ENCODE measurements at places on chromosomes 2 and 18. TPM values are rescaled to one million over a fixed set of nuclear protein-coding genes. Genes with fewer than 3 reads are reported as not detected.
A peak's percentile ranks its signal among the peaks of the same experiment; 100 is the strongest.

GRCh38 chr18:4750393-4751346 lies 295.6 kb upstream of the DLGAP1 start:
- no peaks in the 10 kb centered on the region for H3K27me3 ChIP-seq
- peaks cover 3% of the 10 kb centered on the region for H3K36me3 ChIP-seq
- H3K4me1 ChIP-seq = no peaks in the 10 kb centered on the region
- DNase-seq = no peak

GRCh38 chr2:147456779-147457178 lies 388.1 kb upstream of the ACVR2A start:
- H3K27ac ChIP-seq = no peak overlapping the region
- no peaks in the 10 kb centered on the region for H3K36me3 ChIP-seq
- H3K4me1 ChIP-seq = peaks cover 5% of the 10 kb centered on the region
- peaks cover 4% of the 10 kb centered on the region for H3K27me3 ChIP-seq

GRCh38 chr18:78160961-78161656 lies 818.5 kb upstream of the SALL3 start:
- no peaks in the 10 kb centered on the region for H3K36me3 ChIP-seq
- H3K27ac ChIP-seq = no peak overlapping the region
- no peaks in the 10 kb centered on the region for H3K27me3 ChIP-seq
- no peaks in the 10 kb centered on the region for H3K4me1 ChIP-seq
- H3K4me3 ChIP-seq = no peak overlapping the region

DNA sequence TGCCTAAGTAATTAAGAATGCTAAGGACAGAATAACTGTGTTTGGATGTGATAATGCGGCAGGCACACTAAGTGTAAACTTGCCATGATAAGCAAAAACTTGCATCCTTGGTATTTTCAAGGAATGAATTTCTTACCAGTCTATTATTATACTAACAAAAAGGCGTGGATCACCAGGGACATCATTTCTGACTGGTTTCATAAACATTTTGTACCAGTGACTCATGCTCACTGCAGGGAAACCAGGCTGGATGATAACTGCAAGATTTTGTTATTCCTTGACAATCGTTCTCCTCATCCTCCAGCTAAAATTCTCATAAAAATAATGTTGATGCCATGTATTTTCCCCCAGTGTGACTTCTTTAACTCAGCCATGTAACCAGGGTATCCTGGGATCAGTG lies 289.5 kb downstream of the CDCA7 start:
- no peaks in the 10 kb centered on the region for H3K27me3 ChIP-seq
- no peaks in the 10 kb centered on the region for H3K36me3 ChIP-seq
- no peak overlapping the region for H3K27ac ChIP-seq
- DNase-seq = no peak

- no peaks in the 10 kb centered on the region for H3K27me3 ChIP-seq
- H3K4me3 ChIP-seq = no peak overlapping the region
- H3K36me3 ChIP-seq = no peaks in the 10 kb centered on the region
- no peak overlapping the region for H3K27ac ChIP-seq
- no peaks in the 10 kb centered on the region for H3K4me1 ChIP-seq
These were observed 192.2 kb downstream of the ZNF385B start for GRCh38 chr2:179669196-179669595.

DNA sequence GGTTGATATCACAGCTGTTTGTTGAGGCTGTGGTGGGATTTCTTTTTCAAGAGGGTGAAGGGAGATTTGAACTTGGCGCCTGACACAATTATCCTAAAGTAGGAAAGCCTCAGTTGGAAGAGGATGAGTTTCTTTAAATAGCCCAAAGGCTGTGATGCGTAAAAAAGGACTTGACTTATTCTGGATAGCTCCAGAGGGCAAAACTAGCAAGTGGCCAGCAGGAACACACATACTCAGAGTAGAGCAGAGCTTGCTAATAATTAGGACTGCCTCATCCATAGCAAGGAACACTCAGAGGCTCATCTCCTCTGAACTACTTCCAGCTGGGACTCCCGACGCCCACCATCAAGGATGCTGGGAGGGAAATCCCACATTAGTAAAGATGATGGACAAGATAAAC lies 74.0 kb downstream of the AFF3 start:
- H3K27me3 ChIP-seq = no peaks in the 10 kb centered on the region
- peaks cover 8% of the 10 kb centered on the region for H3K36me3 ChIP-seq
- DNase-seq = no peak
- H3K4me1 ChIP-seq = peaks cover 13% of the 10 kb centered on the region

DNA sequence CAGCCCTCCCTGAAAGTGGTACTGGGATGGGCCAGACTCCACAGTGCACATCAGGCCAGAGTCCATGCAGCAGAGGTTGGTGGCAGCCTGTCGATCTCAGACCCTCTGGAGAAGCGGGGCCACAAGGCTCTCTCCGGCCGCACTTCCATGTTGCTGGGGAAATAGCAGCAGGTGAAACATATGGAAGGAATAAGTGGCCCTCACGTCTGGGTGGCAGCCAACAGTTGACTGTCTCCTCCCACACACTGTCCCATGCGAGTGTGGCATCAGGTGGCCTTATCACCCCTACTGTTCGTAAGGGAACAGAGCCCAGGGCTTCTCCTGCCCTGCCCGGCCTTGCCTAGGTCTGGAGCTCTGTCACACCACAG lies 58.1 kb upstream of the FOSL2 start:
- no peaks in the 10 kb centered on the region for H3K27me3 ChIP-seq
- H3K4me3 ChIP-seq = no peak overlapping the region
- H3K36me3 ChIP-seq = no peaks in the 10 kb centered on the region

DNA sequence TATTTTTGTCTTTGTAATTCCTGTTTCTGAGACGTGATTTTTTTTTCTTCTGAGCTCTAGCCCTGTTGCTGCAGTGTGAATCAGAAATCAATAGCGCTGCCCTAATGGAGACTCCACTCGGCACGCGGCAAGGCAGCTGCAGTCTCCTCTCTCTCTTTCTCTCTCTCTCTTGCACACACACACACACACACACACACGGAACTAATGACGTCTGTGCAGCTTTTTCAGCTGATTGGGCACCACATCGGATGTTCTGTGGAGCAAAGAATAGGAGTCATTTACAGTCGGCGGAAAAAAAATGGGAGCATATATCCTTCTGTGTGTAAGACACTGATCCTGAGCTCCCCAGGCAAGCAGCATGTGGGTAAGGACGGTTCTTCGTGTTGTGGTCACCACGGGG lies 2.0 kb upstream of the MYT1L start:
- H3K27me3 ChIP-seq = peaks cover 47% of the 10 kb centered on the region
- DNase-seq = no peak
- peaks cover 3% of the 10 kb centered on the region for H3K36me3 ChIP-seq
- no peak overlapping the region for H3K4me3 ChIP-seq
- peaks cover 16% of the 10 kb centered on the region for H3K4me1 ChIP-seq

DNA sequence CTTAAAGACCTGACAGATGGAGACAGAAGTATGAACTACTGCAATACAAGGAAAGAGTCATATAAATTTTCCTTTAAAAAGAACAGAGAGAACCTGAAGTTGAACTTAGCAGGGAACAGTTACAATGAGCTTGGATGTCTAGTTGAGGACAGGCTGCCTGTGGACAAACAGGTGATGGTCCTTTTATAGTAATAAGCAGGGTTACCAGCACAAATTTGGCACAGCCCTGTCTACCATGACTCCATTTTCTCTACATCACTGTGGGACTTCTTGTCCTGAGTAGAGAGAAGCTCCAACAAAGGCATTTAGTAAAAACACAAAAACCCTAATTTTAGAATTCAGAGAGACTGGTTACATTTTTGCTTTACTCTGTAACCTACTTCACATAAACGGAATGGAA lies 448.1 kb downstream of the PLCL1 start:
- H3K36me3 ChIP-seq = no peaks in the 10 kb centered on the region
- H3K27ac ChIP-seq = no peak overlapping the region
- H3K4me3 ChIP-seq = no peak overlapping the region

DNA sequence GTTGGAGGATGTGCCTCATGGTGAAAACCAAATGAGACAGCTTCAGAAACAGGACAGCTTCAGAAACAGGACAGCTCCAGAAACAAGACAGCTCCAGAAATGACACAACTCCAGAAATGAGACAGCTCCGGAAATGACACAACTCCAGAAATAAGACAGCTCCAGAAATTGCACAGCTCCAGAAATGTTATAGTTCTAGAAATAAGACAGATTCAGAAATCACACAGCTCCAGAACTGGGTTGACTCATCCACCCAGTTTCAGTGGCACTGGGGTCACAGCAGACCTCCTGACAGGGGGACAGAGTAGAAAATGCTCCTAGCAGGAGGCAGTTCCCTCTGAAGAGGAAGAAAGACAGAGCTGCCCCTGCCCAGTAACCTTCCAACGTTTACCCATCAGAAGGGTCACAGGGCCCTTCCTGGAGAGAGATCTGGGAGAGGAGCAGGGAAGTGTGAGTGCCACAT lies 26.9 kb upstream of the COL6A3 start:
- H3K4me1 ChIP-seq = peaks cover 8% of the 10 kb centered on the region
- no peaks in the 10 kb centered on the region for H3K36me3 ChIP-seq
- H3K27ac ChIP-seq = no peak overlapping the region
- H3K27me3 ChIP-seq = peaks cover 3% of the 10 kb centered on the region
- no peak overlapping the region for H3K4me3 ChIP-seq

- no peaks in the 10 kb centered on the region for H3K27me3 ChIP-seq
- H3K27ac ChIP-seq = no peak overlapping the region
- DNase-seq = no peak
- H3K36me3 ChIP-seq = no peaks in the 10 kb centered on the region
These were observed 125.3 kb upstream of the SLC39A10 start for GRCh38 chr2:195531754-195532153.

DNA sequence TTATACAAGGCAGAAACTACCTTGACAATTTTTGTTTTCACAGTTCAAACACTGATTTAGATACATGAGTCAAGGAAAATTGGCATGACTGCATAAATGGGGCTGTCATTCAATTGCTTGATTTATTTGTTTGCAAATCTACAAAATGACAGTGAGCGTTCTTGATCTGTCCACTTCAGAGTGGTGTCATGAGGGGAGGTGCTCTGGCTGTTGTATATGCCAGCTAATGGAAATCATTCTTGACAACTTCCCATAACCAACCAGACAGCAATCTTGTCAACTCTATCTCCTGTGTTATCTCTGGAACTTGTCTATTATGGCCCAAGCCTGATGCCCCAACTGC lies 120.6 kb upstream of the UGP2 start:
- DNase-seq = no peak
- H3K36me3 ChIP-seq = peaks cover 5% of the 10 kb centered on the region
- H3K27me3 ChIP-seq = no peaks in the 10 kb centered on the region
- H3K4me1 ChIP-seq = peaks cover 5% of the 10 kb centered on the region

- no peak overlapping the region for H3K4me3 ChIP-seq
- H3K4me1 ChIP-seq = peaks cover 6% of the 10 kb centered on the region
- no peak for DNase-seq
- H3K27ac ChIP-seq = no peak overlapping the region
- H3K36me3 ChIP-seq = no peaks in the 10 kb centered on the region
These were observed 788.4 kb downstream of the EPHA4 start for GRCh38 chr2:220783671-220784070.

DNA sequence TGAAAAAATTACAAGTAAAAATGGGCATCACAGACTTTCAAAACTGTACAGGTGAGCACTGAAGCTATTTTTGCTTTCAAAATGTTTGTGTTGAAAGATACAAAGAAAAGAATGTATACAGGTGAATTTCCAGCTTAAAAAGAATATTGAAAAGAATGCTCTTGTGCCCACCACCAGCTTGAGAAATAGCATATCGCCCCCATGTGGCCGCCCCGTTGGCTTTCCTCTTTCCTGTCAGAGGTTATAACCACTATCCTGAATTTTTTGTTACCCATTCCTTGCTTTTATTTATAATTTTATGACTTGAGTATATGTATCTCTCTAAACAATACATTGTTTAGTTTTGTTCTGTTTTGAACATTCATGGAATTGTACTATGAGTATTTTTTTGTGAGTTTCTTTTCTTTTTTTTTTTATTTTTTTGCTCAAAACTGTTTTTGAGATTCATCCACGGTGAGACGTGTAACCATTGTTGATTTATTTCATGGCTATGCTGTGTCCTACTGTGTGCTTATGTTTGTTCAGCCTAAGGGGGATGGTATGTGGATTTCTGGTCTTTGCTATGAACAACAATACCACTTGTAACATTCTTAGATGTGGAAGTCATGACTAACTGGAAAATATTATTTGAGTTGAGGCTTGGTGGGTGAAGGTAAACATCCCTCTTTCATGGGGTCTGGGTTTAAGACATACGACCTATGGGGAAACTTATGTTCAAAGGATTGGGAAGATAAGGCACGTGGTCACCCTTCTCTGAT lies 11.6 kb downstream of the TRPM8 start:
- H3K4me1 ChIP-seq = no peaks in the 10 kb centered on the region
- H3K27ac ChIP-seq = no peak overlapping the region
- H3K4me3 ChIP-seq = no peak overlapping the region
- no peaks in the 10 kb centered on the region for H3K36me3 ChIP-seq
- DNase-seq = peak; percentile 43

GRCh38 chr18:79778291-79778791 lies 19.4 kb upstream of the KCNG2 start:
- no peaks in the 10 kb centered on the region for H3K36me3 ChIP-seq
- DNase-seq = no peak
- no peak overlapping the region for H3K4me3 ChIP-seq
- no peak overlapping the region for H3K27ac ChIP-seq

DNA sequence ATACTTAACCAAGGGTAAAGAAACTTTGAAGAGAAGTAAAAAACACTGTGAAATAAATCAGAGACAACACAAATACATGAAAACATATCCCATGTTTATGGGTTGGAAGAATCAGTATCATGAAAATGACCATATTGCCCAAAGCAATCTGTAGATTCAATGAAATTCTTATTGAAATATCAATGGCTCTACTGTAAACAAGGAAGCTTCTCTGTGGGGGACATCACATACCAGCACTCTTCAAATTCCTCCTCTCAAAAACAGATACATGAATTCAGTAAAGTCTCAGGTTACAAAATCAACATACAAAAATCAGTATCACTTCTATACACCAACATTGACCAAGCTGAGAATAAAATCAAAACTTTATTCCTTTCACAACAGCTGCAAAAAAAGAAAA lies 63.5 kb upstream of the CNTNAP5 start:
- no peaks in the 10 kb centered on the region for H3K27me3 ChIP-seq
- no peaks in the 10 kb centered on the region for H3K4me1 ChIP-seq
- H3K4me3 ChIP-seq = no peak overlapping the region
- no peak overlapping the region for H3K27ac ChIP-seq
- no peak for DNase-seq

GRCh38 chr2:219783359-219783975 lies 156.0 kb downstream of the SLC4A3 start:
- no peak for DNase-seq
- H3K27ac ChIP-seq = no peak overlapping the region
- peaks cover 9% of the 10 kb centered on the region for H3K4me1 ChIP-seq
- peaks cover 3% of the 10 kb centered on the region for H3K27me3 ChIP-seq
- no peak overlapping the region for H3K4me3 ChIP-seq
- no peaks in the 10 kb centered on the region for H3K36me3 ChIP-seq

- no peaks in the 10 kb centered on the region for H3K27me3 ChIP-seq
- no peak overlapping the region for H3K27ac ChIP-seq
- H3K4me3 ChIP-seq = no peak overlapping the region
- no peak for DNase-seq
These were observed 4.2 kb upstream of the SERPINB4 start for GRCh38 chr18:63648241-63648640.

Gene IL37
- total RNA-seq = not detected

Gene ANKRD62
- not detected for total RNA-seq

Gene MFSD6
- total RNA-seq = 1.5 TPM

Gene FAM110C
- total RNA-seq = 0.09 TPM
